T1000 (cell line): ENCODE measurements at places on chromosomes 5 and 9.

- no peak for DNase-seq
These were observed 35.6 kb downstream of the MEF2C start for GRCh38 chr5:88847420-88847819.

GRCh38 chr5:10668697-10669096 lies 92.3 kb downstream of the DAP start:
- DNase-seq: no peak

DNA sequence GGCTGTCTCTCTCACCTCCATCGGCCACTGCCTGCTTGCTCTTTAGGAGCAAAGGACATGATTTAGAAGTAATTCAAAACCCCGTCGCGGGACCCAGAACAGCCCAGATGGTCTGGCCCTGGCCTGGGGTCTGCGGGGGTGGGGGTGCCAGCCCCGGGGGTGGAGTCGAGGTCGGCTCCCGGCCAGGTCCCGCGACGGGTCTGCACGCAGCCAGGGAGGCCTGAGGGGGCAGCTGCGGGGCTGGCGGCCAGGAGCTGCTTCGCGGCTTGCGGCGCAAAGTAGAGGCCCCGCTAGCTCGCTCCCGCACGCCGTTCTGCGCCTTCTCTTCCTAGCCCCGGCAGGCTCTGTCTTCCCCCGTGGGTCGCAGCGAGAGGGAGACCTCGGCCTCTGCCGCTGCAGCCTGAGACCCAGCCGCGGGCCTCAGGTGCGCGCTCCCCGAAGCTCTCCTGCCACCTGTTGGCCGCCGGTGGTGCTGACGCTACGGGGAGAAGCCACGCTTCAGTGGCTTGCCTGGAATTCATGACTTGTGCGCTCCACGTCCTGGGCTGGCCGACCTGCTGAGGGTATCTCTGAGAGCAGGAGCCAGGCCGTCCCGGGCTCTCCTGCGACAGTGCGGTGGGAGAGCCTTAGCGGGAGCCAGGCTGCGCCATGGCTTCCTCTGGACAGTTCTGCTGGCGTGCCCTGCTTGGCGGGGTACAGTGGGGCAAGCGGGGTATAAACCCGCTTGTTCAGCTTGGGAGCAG lies 157.2 kb upstream of the PITX1 start:
- DNase-seq: peak; percentile 32

- DNase-seq: no peak
These were observed 55.2 kb downstream of the RASEF start for GRCh38 chr9:83007521-83008300.

DNA sequence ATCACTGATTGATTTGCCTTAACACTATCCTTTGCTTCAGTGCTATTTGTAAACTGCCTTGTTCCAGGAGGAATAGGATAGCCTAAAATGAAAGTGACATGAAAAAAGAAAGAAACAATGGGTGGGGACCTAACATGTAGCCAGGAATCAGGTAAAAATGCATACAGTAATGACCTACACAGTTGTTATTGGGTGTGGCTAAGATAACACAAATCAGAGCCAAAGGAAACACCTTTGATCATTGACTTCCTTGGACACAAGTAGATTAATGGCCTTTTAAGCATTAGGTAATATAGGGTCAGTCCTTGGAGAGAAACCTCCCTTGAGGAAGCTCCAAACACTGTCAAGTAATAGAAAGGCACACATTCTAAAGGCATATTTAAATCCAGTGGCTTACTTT lies 220.4 kb downstream of the TRPM3 start:
- DNase-seq: no peak

DNA sequence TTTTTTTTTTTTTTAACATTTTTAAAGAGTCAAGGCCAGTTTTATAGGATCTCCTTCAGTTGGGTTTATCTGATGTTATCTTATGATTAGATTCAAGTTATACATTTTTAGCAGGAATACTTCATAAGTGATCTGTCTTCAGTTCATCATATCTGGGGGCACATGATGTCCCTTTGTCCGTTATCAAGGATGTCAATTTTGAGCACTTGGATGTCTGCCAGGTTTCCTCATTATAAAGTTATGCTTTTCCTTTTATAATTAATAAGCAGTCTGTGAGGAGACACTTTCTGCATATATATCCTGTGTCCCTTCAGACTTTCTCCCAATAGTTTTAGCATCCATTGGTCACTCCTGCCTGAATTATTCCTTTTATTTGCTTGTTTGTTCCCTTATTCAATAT lies 11.8 kb downstream of the HDHD3 start:
- no peak for DNase-seq

- DNase-seq: no peak
These were observed 132.4 kb downstream of the ROR2 start for GRCh38 chr9:91817493-91818224.

DNA sequence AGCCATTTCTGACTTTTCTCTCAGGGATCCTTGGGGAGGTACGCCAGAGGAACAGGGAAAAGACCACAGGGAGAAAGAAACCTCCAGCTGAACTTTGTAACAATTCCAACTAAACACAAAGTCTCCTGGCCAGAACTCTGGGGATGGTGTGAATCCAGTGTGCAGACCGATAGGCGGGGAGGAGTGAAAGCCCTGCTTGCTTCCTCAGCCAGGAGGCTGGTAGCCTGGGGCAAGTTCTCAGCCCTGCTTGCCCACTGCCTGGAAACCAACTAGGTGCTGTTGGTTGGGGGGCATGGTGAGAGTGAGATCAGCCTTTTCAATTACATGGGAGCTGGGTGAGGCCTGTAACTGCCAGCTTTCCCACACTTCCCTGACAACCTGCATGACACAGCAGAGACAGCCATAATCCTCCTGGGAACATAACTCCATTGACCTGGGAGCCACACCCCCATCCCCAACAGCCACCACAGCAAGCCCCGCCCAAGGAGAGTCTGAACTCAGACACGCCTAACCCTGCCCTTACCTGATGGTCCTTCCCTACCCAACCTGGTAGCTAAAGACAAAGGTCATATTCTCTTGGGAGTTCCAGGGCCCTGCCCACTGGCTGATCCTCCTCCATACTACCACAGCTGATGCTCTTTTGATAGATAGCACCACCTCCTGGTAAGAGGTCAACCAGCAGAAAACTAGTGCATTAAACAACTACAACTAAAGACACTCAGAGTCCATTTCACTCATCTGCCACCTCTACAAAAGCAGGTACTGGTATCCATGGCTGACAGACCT lies 100.1 kb upstream of the TNFAIP8 start:
- no peak for DNase-seq

DNA sequence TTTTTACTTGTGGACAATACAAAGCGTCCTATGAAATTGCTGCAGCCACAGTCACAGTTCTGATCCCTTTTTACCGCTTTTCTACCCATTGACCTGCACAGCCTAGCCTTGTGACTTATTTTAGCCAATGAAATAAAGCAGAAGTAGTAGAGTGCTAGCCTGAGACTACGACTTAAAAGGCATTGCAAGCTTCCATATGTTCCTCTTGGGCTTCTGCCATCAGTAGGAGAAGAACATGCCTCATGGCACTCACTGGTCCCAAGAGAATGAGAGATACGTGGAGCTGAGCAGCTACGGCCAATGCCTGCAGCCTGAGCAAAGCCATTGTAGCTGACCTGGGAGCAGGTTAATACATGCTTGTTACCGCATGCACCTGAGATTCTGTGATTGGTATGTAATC lies 416.6 kb upstream of the CLINT1 start:
- DNase-seq: no peak

- DNase-seq: no peak
These were observed 43.6 kb downstream of the CDO1 start for GRCh38 chr5:115772731-115773475.

DNA sequence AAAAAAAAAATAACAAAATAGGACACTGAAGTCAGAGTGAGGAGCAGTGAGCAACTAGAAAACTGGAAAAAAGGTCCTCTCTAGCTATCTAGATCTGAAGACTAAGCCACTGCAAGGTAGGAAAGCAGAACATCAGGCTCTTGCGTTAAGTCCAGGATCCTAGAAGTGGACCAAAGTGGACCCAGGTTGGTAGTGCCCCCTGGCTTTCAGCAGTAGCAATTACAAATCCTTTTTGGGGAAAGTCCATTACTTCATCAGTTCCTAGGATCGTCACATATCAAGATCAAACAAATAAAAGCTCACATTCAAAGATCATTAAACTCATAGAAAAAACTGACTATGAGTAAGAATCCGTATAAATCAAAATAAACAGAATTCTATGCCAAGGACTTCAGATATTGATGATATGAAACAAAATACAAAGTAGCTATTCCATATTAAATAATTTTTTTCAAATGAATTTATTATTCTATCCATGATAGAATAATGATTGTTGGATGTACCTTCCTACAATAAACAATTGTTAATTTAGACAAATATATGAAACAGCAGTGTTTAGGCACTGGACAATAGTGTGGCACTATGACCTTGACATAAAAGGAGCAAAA lies 6.5 kb upstream of the RICTOR start:
- DNase-seq: no peak
